Stimulated activated naive CD4-positive, alpha-beta T cell (primary cell): ENCODE measurements at places on chromosomes 16 and 17.

DNA sequence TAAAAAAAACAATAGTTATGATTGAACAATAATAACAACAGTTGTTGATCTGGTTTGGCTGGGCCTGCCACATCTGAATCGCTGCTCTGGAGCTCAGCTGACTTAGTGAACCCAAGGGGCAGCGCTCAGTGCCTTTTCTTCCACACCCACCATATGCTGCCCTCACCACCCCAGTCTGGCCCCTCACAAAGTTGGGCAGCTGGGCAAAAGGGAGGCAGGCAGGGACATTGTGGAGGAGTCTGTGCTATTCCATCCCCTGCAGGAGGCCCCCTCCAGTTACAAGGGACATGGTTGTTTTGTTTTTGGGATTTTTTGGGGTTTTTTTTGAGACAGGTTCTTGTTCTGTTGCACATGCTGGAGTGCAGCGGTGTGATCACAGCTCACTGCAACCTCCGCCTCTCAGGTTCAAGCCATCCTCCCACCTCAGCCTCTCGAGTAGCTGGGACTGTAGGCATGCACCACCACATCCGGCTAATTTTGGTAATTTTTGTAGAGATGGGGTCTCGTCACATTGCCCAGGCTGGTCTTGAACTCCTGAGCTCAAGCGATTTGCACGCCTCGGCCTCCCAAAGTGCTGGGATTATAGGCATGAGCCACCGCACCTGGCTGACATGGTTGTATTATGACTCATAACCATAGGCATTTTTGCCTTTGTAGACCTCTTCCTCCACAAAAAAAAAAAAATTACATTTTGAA lies 8.6 kb upstream of the PECAM1 start:
- no peak for DNase-seq

GRCh38 chr16:14509675-14510132 lies 120.4 kb downstream of the PARN start:
- DNase-seq = no peak

GRCh38 chr16:81975637-81976036 lies 35.6 kb downstream of the SDR42E1 start:
- DNase-seq = no peak

GRCh38 chr16:90077757-90078578 lies 837 bp upstream of the PRDM7 start:
- peak; percentile 9 for DNase-seq

GRCh38 chr16:50121721-50122445 lies 31.2 kb upstream of the TENT4B start:
- peak; percentile 57 for DNase-seq

- no peak for DNase-seq
These were observed 22.8 kb downstream of the PRKCB start for GRCh38 chr16:23858542-23858941.

DNA sequence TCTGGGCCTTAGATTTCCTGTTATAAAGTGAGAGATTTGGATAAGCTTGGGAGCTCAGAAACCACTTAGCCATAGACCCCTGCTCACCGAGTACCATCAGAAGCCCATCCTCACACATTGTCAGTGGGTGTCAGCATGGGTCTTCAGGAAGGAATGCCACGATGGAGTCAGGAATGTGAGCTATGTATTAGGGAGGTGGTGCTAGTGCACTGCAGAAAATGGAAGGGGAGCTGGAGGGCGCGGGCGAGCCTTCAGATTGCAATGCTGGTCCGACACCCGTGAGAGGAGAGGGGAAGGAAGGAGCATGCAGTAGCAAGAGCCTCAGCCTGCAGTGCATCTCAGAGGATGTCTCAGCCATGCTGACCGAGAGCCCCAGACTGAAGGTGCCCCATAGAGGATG lies 294.5 kb downstream of the FOXL1 start:
- DNase-seq = no peak

DNA sequence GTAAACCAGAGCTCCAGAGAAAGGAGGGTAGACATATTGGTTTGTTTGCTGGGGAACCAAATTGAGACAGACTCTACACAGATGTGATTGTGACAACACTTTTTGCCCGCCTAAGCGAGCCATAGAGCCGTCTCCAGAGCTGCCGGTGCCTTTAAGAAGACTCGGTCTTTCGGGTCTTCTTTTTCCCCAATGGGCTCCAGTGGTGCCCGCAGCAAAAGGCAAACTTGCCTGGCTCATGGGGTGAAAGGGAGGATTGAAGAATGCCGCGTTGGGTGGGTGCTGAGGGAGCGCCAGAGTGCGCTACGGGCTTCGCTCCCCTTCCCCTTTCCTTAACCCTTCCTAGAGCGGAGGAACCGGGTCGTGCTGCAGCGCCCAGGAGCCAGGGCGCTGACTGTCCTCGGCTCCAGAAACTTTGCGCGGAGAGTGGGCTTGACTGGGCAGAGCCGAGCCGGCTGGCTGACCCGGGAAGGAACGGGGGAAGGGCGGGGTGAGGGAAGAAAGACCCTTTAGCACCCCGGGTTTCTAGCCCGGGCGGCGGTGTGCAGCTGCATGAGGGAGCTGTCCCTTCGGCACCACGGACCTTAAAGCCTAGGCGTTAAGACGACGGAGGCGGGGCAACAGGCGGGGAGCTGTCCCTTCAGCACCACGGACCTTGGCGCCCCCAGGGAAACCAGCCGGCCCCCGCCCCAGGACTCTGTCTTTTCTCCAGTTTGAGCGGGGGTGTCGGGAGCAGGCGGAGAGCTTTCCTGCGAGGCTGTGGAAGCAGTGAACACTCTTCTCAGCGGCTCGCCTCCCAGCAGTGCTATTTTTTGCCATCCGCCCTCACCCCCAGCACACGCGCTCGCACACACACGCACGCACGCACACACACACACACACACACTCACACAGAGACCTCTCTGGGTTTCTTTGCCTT lies at the start of gene CACNG3:
CACNG3 (plus strand) TSS at position 880 of the 916 bp plus-strand sequence. CDS start 420 bp downstream, outside the sequence.
- peak; percentile 24 for DNase-seq

DNA sequence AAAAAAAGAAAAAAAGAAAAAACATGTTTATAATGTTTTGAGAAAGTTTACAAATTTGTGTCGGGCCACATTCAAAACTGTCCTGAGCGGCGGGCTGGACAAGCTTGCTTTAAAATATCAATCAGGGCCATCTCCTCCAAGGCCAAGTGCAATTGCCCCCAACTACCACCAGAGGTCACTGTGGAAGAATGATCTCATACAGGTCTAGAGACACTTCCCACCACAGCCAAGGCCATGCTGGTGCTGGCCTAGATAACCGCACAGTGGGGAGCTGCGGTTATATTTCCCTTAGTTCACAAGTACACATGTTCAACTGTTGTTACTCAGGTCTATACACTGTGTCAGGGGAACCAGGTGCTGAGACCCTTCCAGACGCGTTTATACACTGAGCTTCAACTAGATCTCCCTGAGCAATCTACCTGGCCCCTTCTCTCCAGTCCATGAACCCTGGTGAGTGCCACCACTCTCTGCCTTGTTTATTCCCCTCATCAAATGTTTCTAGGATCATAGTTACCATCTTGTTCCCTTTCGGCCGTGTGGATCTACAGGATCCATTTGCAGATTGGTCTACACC lies 83.8 kb upstream of the CCL2 start:
- peak; percentile 41 for DNase-seq
